ENCODE measurements at places on chromosomes 5 and 9.
A peak's percentile ranks its signal among the peaks of the same experiment; 100 is the strongest.

DNA sequence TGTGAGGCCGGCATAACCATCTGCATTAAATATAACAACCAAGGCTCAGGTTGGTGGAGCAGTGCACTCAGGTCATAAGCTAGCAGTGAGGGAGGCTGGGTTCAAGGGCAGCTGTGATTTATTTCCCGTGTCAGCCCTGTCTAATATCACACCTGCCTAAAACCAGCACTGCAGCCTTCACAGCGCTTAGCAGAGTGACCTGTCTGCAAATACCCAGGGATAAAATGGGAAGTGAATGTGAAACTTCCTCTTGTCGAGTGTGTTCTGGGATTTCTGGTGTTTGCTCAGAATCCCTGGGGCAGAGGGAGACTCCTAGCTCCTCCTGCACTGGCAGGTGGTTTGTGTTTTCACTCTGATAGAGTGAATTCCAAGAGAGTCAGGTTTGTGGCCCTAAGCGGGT, 57.5 kb downstream of the ZNF510 start:
- DNase-seq = no peak

DNA sequence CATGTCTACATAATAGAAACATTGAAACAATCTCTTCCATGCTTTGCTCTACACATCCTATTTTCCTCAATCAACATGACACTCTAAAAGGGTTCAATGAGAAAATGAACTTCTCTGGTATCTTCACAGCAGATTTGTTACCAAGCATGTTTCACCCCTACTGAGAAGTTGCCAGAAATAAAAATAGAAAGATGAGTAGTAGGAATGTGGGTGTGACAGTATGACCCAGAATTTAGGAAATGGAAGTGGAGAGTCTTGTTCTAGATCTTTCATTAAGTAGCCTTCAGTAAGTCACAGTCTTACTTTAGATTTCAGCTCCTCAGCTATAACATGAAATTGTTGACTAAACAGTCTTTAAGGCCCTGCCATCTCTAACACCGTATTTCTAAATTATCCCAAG, 581.8 kb downstream of the EFNA5 start:
- no peak for DNase-seq

DNA sequence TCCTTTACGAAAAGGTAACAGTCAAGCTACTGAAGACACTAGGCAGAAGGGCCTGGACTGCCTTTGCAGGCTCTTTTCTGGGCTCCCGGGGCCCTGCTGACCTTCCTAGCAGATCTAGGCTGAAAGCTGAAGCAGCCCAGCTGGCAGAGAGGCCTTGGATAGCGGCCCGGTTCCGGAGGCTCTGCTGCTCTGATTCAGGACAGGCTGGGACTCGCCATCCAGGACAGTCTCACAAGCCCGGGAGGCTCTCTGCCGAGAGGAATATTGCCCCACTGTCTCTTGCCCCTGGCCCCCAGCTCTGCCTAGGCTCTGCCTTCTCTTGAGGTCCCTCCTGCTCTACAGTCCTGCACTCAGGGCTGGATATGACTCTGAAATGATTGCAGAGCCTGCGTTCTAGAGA, 67.8 kb downstream of the PSD2 start:
- DNase-seq = peak; percentile 41

- no peak for DNase-seq
These were observed 43.8 kb downstream of the THBS4 start for GRCh38 chr5:80078921-80079320.

- peak; percentile 29 for DNase-seq
These were observed 6.4 kb upstream of the FCHO2 start for GRCh38 chr5:72949481-72949880.

- no peak for DNase-seq
These were observed 571 bp upstream of the S1PR3 start for GRCh38 chr9:88990729-88991065.

DNA sequence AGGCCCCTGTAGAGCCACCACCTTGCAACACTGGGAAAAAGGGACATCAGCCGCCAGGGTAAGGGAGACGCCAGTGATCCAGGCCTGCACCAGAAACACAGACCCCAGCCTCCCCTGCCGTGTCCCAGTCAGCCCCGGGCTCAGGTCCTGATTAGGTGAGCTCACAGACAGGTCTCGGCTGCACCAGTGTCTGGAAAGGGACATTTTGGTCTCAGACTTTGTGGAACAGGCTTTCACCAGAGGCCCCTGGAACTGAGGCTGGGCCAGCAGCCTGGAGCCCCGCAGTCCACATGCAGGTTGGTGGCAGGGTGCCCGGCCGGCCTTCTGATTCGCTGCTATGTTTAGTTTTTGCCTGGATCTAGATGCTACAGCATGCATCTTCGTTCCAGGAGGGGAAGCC, 369.0 kb upstream of the IRX4 start:
- no peak for DNase-seq

DNA sequence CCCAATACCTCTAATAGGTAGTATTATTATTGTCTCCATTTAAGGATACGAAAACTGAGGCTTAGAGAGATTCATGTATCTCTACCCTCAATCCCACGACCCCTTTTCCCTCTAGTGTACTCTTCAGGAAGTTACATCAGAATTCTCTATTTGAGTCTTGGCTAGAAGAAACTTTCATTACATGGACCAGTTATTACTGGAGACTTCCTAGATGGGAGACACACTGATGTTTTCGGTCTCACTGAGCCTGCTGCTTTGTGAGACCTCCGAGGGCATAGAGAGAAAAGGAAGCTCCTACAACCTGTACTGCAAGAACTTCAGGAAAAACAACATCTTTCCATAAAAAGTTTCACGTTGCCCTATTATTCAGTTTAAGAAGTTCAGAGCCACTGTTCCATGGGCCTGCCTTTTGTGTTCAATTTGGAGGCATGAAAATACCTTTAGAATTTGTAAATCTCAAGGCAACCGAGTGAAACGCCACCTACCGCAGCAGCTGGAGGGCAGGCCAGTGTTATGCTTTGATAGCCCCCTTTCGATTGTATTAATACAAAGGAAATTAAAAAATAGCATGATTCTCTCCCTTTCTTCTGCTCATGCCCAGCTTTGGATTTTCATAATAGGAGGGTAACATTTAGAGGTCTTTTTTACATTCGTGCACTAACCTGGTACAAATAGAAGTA, 223.3 kb downstream of the EBF1 start:
- DNase-seq = no peak

DNA sequence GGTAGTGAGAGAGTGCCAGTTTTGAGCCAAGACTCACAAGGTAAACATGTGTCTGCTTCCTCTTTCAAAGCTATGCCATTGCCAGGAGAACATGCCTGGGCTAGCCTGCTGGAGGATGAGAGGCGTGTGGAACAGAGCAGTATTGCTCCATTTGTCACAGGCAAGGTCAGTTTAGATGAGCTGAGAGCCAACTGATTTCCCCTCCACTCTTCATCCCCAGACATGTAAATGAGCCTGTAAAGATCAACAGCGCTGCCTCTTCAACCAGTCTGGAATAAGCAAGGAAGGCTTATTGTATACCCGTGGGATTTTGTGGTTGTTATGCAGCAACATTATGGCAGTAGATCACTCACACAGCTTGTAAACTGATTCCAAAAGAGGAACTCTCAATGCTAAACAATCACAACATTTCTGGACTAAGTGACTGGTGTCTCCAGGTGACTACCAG, 8.2 kb upstream of the GDNF start:
- peak; percentile 94 for DNase-seq

DNA sequence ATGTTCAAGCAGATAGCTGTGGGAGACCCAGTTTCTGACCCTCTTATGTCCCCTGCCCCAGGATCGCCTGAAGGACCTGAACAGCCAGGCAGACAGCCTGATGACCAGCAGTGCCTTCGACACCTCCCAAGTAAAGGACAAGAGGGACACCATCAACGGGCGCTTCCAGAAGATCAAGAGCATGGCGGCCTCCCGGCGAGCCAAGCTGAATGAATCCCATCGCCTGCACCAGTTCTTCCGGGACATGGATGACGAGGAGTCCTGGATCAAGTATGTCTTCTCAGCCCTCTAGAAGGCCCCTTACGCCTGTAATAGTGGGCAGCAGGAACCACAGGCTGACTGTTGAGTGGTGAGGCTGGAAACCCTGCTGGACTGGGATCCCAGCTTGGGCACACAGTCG, 41.1 kb downstream of the DYNC2I2 start:
- DNase-seq = no peak

DNA sequence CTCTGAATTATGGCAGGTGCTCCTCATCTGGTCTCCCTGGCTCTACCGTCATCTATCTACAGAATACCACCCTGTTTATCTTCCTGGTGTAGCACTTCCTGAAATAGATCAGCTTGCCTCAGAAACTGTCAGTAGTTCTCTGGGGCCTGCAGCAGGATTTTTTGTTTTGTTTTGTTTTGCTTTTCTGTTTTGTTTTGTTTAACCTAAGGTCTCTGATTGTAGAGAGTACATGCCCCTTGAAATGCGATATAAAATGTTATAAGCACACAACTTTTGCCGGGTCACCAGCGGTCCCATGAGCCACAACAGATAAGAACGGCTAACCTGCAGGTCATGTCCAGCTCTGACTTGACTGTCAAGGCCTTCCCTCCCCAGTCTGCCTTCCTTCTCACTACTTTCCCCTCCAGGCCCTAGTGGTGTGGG, 26.6 kb upstream of the CREBRF start:
- DNase-seq = no peak

DNA sequence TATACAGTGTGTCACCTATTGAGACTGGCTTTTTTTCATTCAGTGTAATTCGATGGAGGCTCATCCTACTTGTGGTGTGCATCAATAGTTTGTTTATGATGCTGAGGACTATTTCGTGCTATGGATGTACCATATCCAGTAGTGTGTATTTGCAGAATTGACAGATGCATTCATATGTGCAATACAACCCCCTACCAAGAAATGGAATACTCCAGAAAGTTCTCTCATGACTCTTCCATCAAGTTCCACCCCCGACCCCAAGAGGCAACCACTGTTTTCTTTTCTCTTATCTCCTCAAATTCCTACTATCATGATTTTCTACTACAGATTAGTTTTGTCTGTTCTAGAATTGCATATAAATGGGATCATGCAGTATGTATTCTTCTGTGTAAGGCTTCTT, 21.9 kb downstream of the FBXO10 start:
- DNase-seq = no peak

GRCh38 chr5:113278976-113279375, 155.8 kb downstream of the TSSK1B start:
- peak; percentile 53 for DNase-seq

GRCh38 chr9:135008416-135008815, 79.1 kb upstream of the OLFM1 start:
- no peak for DNase-seq

DNA sequence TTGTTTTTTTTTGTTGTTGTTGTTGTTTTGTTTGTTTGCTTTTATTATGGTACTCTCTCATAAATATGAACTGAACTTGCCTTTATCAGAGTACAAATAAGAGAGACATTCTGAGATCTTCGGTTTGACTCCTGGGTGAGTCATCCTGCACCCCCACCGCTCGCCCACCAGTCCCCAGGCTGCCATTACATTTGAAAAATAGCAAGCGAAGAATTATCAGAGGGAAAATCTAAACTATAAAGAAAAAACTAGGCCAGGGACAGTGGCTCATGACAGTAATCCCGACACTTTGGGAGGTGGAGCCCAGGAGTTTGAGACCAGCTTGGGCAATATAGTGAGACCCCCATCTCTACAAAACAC, 122.1 kb upstream of the MAP3K1 start:
- DNase-seq = no peak

GRCh38 chr5:2181149-2181548, 298.4 kb upstream of the IRX4 start:
- no peak for DNase-seq

DNA sequence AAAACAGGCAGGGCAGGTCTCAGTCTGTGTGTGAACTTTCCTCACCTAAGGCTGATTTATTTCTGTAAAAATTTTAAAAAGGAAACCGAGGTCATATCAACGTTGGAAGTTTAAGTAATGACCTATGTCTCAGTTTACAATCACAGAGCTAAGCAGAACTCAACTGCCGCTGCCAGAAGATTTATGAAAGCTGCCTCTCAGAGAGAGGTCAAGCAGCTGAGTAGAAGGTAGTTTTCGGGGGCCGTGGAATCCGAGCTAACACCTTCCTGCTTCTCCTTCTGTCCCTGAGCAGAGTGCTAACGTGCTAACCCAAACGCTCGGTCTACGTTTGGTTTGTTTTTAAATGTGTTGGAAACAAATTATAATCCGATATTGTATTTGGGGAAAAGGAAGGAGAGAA, 11.1 kb downstream of the TTF1 start:
- DNase-seq = no peak

DNA sequence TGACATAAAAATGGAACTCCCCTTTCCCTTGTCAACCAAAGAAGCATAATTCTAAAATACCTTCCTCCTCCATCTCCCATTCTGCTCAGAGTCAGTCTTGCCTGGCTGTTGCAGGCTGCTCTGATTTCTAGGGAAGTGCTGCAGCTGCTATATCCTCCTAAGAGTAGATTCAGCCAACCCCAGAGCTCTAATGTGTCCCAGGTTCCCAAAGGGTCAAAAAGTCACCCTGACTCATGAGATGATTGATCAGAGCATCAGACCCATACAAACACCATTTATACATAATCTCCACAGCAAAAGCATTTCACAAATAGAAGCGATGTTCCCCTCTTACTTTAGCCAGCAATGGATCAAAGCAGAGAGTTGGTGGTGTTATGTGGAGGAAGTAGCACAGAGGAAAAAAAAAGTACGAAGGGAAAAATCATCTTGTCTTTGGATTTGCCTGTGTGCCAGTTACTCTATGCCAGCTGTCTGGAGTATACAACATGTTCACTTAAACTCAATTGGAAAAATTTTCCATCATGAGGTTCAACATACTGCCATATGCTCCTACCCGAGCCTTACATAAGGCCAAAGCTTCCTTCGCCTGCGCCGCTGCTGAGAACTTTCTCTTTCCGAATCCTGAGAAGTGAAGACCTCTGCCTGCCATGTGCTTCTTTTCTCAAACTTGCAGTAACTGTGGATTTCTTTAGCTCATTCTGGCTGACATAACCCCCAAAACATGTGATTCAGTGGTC, 258.0 kb downstream of the TLE4 start:
- no peak for DNase-seq

DNA sequence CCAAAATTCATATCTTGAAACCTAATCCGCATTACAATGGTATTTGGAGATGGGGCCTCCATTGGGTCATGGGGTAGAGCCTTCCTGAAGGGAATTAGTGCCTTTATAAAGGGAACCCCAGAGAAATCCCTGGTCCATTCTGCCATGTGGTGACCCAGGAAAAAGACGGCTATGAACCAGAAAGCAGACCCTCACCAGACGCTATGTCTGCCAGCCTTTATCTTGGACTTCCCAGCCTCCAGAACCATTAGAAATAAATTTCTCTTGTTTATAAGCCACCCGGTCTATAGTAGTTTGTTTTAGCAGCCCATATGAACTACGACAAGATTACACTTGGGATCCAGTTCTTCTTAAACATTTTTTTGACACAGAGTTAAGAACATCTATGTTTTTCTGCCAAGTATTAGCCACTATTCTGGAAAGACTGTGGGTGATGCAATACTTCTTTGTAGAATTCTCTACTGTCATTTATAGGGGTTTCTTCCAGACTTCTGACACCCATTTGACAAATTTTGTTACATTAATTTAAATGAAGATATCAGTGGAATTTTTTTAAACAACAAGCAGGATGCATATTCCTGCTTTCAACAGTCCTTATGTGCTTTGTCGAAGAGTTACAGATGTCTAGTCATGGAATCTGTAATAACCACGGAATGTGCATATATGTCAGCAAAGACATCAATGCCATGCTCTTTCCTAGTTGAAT, 572.4 kb downstream of the NR2F1-AS1 start:
- DNase-seq = no peak
